ENCODE measurements at places on chromosomes 11 and 22. TPM values are rescaled to one million over a fixed set of nuclear protein-coding genes. Genes with fewer than 3 reads are reported as not detected.

DNA sequence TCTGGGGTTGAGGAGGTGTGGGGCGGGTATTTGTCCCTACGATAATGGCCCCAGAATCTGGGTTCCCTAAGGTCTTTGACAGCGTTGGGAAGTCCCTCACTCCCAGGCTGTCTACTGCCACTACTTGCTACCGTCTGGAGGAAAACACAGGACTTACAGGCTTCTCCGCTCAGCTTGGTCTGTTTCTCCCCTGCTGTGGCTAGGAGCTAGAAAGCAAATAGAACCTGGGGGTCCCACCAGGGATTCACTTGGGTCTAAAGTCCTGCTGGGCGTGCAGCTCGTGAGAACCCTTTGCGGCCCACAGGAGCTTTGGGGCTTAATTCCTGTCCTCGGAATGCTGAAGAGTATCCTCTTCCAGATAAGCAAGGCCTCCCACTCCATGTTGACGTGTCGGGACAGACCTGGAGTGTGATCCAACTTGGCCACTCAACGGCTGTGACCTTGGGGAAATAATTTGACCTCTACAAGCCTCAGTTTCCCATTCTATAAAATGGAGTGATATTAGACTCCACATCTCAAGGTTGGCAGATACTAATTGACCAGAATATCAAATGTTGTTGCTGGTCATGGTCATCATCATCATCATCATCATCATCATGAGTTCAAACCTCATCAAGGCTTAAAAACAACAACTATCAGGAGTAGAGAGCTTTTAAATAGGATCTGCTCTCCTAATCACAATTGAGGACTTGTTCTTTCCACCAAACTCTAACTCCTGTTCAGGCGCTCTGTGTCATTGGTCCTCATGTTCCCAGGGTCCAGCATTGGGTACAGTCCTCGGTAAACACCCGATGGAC is 1.7 kb upstream of the MYBPC3 start:
- no peak for DNase-seq

GRCh38 chr11:118948000-118948399 is 8.1 kb upstream of the UPK2 start:
- DNase-seq: no peak

DNA sequence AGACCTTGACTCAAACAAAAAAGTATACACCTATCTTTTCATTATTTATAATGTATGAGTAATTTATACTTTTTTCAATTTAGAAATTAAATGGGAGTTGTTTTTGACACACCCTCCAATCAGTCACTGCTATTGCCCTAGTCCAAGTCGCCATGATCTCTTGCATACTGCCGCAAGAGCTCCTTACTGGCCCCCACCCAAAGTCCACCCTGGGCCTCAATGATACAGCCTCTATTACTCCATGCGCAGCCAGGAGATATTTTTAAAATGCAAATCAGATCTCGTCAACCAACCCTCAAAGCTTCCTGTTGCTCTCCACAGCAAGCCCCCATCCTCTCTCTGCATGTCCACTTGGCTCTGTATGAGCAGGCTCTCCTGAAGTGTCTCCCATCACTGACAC is 12.8 kb upstream of the LMO1 start:
- no peak for DNase-seq

DNA sequence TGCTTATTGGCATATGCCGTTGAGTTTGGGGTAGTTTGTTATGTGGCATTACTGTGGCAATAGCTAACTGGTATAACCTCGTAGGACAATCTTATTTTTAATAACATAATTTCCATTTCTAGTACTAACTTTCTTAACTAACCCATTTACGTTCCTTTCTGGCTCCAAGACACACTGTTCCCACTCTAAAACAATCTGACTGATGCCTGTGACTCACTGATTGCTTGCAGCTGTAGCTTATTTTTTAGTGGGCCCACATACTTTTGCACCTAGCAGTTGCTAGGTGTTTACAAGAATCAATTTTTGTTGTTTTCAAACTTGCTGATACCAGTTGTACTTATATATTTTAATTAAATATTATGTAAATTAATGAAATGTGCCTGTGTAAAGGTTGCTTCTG is 52.2 kb downstream of the FAT3 start:
- no peak for DNase-seq

SLC22A9 gene
- total RNA-seq: not detected

DNA sequence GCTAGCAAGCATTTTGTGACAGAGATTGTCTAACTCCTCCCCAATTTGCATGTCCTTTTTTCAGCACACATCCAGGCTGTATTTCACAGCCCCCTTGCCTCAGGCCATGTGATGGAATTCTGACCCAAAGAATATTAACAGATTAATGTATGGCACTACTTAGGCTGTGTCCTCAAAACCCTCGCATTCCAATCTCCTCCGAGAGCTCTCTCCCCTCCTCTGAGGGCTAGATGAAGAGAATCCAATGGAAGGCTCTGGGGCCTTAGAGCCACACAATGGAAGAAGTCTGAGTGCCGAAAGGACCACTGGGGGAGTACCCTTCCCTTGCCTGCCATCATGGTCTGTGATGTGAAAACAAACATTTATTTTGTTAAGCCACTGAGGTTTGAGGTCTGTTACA is 13.7 kb upstream of the NNMT start:
- DNase-seq: no peak

- peak; percentile 50 for DNase-seq
These were observed 997 bp downstream of the UBE2L3 start for GRCh38 chr22:21568347-21569075.

OR5P2 gene
- not detected for total RNA-seq

TIMP3 gene
- 0.36 TPM for total RNA-seq

DNA sequence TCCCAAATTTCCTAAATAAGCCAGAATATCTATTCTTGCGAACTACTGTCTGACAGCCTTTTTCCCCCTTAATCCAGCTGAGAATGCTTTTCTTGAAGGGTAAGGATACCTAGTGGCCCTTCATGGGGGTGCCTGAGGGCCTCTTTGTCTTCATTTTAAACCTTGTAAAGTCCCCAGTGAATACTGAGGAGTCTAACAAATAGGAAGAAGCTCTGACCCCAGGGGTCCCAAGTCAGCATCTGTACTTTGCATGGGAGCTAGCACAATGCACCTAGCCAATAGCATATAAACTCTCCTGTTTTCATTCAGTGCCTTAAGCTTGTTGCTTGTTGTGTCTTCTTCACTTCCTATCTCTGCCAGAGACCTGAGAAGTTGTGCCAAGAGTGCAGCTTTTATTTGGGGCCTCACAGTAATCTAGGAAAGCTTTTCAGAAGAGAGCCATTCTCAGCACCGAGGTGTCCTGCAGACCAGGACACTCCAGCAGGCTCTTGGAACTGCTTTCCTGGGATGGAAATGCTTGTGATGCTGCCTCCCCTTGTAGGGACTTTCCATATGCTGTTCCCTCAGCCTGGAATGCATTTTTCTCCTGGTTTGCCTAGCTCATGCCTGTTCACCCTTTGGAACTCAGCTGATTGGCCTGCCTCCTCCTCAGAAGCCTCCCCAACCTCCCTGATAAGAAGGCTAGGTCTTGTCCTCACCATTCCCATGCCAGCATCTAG is 37.2 kb downstream of the BMAL1 start:
- no peak for DNase-seq

BEST1 gene
- total RNA-seq: 0.20 TPM

CCDC89 gene
- 0.22 TPM for total RNA-seq

GRCh38 chr11:66882561-66883015 is 25.7 kb downstream of the LRFN4 start:
- DNase-seq: no peak

DNA sequence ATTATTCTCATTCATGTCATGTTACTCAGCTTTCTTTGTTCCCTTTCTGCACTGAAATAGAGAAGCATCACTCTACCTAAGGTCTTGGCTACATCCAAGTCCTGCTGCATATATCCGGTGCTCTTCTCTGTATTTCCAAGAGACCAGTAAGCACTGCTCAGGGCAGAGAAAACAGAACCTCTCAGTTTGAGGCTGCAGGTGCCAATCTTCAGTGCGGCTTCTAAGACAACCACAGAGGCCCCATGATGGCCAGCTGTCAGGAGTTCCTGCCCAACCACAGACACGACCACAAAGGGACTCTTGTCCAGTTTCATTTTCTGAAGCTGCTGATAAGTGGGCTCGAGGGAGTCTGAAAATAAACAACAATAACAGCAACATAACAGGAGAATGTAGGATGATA is 378.4 kb upstream of the PITPNB start:
- no peak for DNase-seq

- peak; percentile 57 for DNase-seq
These were observed 631 bp downstream of the PHF21A start for GRCh38 chr11:46120346-46121300.

DNA sequence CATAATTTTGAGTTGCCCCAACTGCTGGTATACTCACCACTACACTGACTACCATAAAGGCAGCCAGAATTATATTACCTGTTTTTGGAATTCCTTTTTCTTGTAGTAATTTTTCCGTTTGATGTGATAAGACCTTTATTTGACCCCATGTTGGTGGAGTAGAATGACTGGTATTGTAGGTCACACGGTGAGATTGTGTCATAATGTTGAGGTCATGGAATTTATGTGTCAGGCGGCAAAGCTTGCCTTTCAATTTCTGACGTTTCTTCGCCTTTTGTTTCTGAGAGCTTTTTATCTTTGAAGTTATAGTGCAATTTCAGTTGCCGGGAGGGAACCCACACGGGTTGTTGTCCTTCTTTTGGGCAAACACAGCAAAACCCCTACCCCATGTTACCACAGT is 13.0 kb downstream of the OR52K1 start:
- DNase-seq: no peak

GRCh38 chr22:29478326-29479276 is 1.4 kb upstream of the NEFH start:
- DNase-seq: peak; percentile 65

INPP5J gene
- total RNA-seq: 0.39 TPM

SOX6 gene
- not detected for total RNA-seq

GRCh38 chr22:17319546-17319945 is 49.7 kb upstream of the CECR2 start:
- DNase-seq: no peak

GRCh38 chr11:32400196-32400595 is 35.1 kb downstream of the WT1 start:
- DNase-seq: no peak

- DNase-seq: no peak
These were observed 139.0 kb downstream of the UVRAG start for GRCh38 chr11:75954039-75954438.

DNA sequence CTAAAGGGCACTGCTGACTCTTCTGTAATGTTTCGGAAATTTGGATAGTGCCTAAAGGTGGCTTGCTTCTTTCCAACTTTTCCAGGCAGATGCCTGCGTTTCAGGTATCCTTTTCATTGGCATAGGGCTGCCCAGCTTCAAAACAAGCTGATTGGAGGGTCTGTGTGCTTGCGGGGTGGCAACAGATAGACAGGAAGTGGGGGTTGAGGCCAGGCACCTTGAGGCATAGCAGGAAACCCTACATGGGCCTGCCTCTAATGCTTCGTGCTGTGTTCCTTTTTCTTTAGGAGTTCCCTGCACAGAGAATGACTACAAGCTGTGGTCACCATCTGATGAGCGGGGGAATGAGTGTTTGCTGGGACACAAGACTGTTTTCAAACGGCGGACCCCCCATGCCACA is 92.2 kb upstream of the SORL1-AS1 start:
- DNase-seq: peak; percentile 48

DNA sequence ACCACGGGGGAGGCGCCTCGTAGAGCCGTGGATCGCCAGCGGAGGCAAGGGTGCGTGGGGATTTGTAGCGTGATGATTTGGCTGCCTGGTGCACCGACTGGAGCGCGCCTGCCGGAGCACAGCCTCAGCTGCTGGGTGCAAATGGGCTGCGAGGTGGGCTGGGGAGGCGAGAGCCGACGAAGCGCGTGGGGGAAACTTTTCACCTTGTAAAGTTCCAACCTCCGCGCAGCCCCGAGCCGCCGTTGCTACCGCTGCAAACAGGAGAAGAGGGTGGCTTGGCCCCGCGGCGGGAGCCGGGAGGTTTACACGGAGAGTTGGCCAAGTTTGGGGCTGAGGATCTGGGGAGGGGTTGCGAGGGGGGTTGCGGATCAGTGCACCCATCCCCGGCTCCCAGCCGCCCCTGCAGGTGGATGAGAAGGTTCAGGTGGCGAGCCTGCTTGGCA is 528 bp downstream of the FAT3 start:
- no peak for DNase-seq

USH1C gene
- total RNA-seq: not detected

XKR3 gene
- not detected for total RNA-seq

KCNQ1 gene
- 24.2 TPM for total RNA-seq

- no peak for DNase-seq
These were observed 31.0 kb upstream of the MAPK1 start for GRCh38 chr22:21898354-21898896.

MGAT3 gene
- 7.0 TPM for total RNA-seq

SLC5A1 gene
- total RNA-seq: not detected

AIFM3 gene
- total RNA-seq: 0.94 TPM

TRIM48 gene
- not detected for total RNA-seq

DNA sequence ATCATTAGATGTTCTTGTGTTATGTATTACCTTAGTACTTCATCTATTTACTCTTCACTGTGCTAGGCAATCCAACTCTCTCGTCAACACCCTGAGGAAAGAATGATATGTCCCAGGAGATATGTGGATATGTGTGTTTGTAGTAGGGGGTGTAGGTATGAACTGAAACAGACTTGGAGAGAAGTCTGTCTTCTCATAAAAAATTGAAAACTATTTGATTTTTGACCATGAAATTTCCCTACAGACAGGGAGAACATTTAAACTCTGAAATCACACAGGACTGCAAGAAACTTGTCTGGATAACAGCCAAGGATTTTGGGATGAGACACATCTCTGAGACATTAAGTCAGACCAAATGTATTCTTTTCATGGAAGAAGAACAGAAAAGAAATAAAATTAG is 967.0 kb upstream of the FAT3 start:
- no peak for DNase-seq

- DNase-seq: no peak
These were observed 95.3 kb upstream of the OR9G4 start for GRCh38 chr11:56843816-56844215.

DNA sequence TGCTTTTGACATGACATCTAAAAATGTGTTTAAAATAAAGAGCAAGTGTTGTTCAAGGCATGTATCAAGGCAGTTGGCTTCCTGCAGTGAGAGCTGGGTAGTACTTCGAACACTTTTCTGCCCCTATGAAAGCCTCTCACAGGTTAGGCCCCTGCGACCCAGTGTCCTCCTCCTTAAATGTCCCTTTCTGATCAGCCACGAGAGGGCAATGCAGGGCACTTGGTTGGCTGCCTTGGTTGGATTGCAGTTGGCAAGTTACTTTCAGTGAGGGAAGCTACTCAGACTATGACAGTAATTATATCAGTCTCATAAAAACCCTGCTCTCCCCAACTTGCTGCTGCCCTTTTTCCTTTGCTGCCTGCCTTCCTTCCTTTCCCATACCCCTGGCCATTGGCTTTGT is 743.8 kb downstream of the NTM start:
- DNase-seq: no peak

- DNase-seq: no peak
These were observed 47.3 kb downstream of the RAB30 start for GRCh38 chr11:83024270-83024854.

- DNase-seq: no peak
These were observed 387.5 kb upstream of the NARS2 start for GRCh38 chr11:78961937-78962701.

- no peak for DNase-seq
These were observed 107.6 kb downstream of the MED15 start for GRCh38 chr22:20615021-20615420.

OTOG gene
- not detected for total RNA-seq
